CD14-positive monocyte (primary cell): ENCODE measurements at places on chromosomes 4 and X.

DNA sequence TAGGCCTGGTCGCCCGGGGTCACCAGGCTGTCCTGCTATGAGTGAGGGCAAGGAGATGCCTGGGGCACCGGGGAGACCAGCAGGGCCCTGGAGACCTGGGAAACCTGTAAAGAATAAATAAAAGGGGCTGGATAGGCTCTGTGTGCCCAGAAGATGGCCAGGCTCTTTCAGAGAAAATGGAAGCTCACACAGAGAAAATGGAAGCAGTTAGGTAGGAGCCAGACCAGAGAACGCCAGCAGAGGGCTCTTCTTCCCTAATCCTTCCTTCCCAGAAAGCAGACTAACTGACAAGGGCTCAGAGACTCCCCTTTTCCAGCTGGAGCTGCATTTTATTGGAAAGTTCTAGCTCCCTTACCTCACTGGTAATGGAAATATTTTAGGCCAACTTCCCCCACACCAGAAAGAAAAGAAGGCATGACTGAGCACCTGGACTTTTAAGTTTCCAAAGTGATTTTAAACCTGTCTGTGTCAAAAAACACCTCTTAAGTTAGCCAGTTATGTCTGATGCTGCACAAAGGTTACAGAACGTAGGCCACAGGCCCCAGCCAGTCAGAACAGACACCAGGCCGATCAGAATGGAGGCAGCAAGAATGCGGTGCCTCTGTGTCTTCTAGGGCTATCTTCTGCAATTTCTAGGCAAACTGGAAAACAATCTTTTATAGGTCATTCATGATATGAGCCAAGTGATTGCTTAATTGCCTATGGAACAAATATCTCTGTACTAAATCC lies 74.0 kb downstream of the ATG4A start:
- DNase-seq: no peak

- no peak for DNase-seq
Measured at GRCh38 chr4:159273141-159273438, 170.2 kb downstream of the RAPGEF2 start.

DNA sequence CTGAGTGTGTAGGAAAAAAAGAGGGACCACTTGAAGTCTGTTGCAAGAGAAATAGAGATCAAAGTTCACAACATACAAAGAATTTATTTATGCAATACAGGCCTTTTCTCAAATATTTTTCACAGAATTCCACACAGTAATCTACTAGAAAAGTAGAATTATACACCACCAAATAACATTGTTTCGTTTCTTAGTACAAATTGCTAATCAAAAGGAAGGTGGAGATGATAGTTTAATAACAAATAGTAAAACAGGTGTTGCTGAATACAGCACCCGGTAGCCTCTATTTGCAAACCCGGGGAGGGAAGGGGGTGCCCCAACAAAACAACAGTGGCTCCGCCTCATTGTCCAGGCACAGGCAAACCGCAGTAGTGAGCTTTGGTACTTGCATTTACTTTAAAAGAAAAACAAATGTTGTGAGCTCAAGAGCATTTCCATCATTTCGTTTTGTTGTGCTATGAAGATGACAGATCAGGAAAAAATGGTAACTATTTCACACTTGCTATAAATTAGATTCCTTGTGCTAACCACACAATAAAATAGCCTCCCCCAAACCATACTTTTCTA lies 186.4 kb downstream of the DCLK2 start:
- DNase-seq: no peak

- no peak for DNase-seq
Measured at GRCh38 chr4:40769266-40769665, 19.5 kb downstream of the NSUN7 start.

DNA sequence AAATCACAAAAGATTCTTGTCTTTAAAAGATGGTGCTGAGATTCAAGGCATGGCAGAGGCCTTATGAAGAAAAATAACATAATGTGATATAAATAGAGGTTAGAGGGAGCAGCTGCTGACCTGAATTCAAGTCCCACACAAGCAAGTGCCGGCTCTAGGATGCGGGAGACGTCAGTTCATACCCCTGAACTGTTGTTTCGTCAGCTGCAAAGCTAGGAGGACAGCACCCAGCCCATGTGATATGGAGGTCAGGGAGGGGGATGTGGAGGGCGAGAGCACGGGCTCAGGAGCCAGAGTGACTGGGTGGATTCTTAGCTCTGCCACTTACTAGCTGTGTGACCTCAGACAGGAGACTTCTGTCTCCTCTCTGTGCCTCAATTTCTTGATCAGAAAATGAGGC lies 77.9 kb downstream of the JAKMIP1 start:
- DNase-seq: no peak

DNA sequence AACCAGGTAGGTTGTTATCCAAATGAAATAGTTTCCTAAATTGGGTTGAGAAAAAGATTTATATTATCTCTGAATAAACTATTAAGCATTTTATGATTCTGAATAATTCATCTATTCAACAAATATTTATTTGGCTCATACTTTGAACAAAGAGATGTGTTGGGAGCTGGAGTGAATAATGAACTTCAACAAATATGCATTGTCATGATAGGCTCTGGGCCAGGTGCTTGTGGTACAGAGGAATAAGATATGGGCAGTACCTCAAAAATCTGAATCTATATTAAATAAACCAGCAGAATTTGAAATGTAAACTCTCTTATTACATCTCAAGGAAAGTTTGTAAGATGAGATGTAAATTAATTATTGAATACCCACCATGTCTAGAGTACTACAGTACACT lies 75.7 kb upstream of the DCLK2 start:
- no peak for DNase-seq

GRCh38 chrX:115571712-115572111 lies 10.7 kb downstream of the PLS3 start:
- no peak for DNase-seq

DNA sequence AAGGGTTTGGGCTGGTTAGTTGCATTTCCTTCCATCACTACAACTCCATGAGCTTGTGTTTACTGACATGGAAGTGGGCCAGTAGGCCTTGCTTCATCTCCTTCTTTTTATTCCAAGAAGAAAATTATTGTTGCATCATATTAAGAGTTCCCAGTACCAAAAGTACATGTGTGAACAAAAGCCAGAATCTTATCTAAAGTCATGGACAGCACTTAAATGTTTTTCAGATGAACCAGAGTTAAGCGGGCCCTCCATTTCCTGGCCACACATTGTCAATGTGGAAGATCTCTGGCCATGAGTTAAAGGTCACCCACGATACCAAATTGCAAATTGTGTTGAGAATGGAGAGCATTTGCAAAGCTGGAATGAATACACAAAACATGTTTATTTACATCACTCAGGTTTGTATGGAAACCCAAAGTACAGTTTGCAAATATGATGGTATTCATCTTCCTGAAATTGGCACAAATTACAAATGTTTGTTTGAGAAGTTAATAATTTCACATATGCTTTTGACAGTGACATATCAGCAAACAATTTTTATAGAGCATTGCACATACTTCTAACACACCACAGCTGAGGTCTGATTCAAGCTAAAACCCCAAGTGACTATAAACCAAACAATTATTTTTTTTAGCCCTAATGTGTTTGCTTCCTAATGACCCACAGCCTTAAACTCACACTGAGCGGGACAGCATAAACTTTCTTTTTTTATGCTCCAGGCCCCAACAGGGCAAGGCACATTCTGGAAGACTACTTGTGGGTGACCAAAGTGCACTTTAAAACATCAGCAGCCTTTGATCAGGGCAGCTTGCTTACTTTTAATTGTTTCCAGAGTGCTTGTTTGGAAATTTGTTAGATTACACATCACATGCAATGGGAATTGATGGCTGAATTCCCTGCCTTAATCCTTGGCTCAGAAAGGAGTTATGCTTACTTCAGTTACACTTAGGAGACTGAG lies 502.9 kb upstream of the SLIT2 start:
- DNase-seq: no peak

DNA sequence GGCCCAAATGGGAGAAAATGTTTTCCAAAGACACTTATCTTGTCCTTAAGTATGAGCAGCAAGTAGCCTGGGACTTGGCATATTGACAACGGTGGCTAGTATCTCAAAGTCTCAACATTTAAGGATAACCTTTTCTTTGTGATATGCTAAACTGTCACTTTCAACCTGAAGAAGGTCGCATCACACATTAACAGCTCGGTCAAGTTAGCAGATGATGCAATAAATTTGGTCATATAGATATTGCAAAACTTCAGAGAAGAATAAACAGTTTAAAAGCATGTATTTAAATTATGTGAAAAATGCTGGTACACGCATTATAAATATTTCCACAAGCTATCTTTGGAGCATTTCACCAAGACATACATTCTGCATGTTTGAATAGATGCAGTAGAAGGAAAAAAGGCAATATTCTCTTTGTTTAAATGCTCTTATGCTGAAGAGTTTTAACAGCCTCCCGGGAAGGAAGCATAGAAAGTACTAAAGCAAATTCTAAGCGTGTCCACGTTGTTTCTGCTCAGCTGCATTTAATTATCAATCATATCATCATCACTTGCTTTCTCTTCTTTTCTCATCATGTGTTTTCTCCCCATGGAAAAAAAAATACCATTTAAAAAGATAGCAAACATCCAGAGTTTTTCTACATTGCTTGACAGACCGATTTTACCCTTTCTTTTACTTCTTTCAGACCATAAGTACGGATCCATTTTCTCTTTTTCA lies 24.2 kb downstream of the ARHGAP6 start:
- no peak for DNase-seq

DNA sequence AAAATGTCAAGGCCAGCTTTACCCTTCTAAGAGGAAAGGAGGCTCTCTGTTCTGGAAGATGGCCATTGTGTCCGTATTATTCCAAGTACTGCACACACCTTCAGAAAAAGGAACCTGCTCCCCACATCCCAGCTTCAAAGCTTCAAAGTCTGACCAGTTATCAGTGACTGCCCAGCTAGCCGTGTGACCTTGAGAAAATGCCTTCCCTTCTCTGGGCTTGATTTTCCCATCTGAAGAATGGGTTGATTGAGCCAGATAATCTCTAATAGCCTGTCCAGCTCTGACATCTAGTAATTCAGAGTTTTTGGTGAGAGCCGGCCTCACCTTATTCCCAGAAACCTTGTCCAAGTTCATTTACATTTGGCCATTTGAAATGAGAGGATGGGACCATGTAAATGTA lies 3.0 kb downstream of the LONRF3 start:
- DNase-seq: no peak

- DNase-seq: no peak
Measured at GRCh38 chr4:177403746-177404145, 38.5 kb downstream of the AGA start.

- DNase-seq: no peak
Measured at GRCh38 chr4:176011529-176011928, 54.1 kb upstream of the WDR17 start.

DNA sequence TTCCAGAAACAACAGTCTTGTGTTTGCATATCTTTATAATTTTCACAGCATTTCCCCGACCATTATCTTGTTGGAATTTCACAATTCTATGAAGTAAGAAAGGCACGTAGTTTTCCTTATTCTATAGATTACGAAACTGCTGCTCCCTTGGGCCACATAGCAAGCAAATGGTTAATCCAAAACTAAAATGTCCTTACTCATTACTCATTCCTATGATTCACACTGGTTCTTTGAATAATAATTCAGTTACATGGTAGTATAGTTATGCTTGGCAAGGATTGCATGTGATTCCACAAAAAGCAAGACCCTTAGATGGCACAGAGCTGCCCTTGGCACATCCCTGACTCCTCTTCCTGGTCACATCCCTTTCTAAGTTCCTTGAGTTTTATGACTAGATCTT lies 51.2 kb downstream of the OR13H1 start:
- no peak for DNase-seq

DNA sequence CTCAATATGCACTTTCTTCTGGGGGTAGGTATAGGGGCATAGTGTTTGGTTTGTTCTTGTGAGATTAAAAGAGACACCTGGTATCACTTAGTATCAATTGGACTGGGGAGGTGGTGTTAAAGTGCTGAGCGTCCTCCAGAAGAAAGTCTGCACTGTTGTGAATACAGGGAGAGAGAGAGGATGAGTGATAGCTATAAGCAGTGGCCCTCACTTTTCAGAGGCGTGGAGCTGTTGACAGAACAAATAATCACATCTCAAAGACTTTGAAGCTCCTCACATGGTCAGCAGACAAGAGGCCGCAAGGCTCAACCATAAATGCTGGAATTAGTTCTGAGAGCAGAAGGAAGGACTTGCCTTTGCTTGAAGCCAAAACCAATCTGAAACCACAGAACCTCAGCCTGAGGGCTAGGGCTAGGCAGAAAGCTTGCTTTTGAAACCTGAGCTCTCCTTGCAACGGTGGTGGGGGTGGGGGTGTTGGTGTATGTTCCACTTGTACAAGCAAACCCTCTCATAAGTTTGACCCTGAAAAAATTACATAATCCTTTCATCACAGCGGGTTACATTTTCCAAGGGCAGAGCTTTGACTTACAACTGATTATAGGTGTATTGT lies 123.2 kb upstream of the SCML1 start:
- no peak for DNase-seq

- DNase-seq: no peak
Measured at GRCh38 chr4:183599284-183599683, 59.7 kb downstream of the RWDD4 start.

- no peak for DNase-seq
Measured at GRCh38 chrX:129760155-129760554, 19.6 kb upstream of the SASH3 start.

- DNase-seq: no peak
Measured at GRCh38 chr4:184959309-184959708, 59.0 kb upstream of the HELT start.

DNA sequence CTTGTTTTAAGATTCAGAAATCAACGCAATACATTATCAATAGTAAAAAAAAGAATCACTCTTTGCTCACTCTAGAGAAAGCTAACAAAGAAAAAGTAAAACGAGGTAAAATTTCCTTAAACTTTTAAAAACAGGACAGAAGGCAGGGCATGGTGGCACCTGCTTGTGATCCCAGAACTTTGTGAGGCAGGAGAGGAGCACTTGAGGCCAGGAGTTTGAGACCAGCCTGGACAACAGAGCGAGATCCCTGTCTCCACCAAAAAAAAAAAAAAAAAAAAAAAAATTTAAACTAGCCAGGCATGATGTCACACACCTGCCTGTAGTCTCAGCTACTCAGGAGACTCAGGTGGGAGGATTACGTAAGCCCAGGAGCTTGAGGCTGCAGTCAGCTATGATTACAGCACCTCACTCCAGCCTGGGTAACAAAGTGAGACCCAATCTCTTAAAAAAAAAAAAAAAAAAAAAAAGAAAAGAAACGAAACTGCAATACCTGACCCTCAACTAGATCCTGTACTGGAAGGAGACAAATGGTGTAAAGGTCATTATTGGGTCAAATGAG lies 3.5 kb downstream of the CCNI start:
- DNase-seq: no peak

DNA sequence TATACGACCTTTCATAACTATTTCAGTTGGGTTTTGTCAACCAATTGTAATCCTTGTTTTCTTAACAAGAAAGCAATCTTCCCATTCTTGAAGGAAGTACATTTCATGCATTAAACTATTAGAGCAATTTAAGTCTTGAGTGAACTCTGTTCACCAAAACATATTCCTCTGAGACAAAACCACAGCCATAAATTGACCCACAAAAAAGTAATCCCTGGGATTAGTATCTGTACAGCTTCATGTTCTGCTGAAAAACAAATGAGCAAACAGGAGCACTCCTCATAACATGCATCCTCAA lies 207.0 kb upstream of the PDE5A start:
- no peak for DNase-seq
